Stimulated activated CD4-positive, alpha-beta T cell treated with anti-CD3 and anti-CD28 coated beads, Interleukin-4, amount 100 ng/mL, for 4 hours (primary cell): ENCODE measurements at places on chromosomes 3 and 15.

- DNase-seq = no peak
These were observed 134.3 kb downstream of the VGLL4 start for GRCh38 chr3:11509173-11510000.

DNA sequence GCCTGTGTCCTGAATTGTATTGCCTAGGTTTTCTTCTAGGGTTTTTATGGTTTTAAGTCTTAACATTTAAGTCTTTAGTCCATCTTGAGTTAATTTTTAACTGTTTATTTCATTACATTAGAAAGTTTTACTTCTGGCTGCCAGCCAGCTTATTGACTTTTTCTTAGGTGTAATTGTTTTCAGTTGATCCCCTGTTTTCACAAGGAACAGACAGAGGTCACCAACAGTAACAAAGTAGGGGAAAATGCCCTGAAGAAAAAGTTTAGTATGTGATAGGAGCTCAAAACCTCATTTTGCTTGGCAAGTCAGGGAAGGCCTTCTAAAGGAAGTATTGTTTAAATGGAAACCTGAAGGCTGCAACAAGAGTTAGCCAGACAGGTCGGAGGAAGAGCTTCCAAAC, 10.4 kb downstream of the WDR48 start:
- DNase-seq = no peak

GRCh38 chr3:29156086-29156715, 124.7 kb upstream of the RBMS3 start:
- no peak for DNase-seq

GRCh38 chr15:93073465-93073952, 15.5 kb downstream of the RGMA start:
- DNase-seq = no peak

DNA sequence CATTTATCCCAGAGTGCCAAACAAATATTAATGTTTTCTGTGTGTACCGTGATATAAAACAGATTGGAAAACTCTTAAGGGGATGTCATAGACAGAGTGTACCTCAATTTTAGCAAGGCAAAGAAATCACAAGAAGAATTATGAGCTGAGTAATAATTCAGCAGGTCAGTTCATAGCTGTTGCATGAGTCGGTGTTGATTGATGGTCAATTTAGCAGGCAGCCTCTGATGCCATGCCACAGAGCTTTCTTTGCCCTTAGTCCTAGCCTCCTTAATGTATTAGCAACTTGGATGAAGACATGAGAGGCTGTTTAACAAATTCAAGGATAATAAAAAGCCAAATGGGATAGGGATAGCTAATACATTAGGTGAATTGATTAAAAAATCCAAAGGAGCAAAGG, 6.8 kb downstream of the SLC35A5 start:
- DNase-seq = no peak
